ENCODE measurements at places on chromosomes 4 and X. TPM values are rescaled to one million over a fixed set of nuclear protein-coding genes. Genes with fewer than 3 reads are reported as not detected.
A peak's percentile ranks its signal among the peaks of the same experiment; 100 is the strongest.

Gene SMIM10
- total RNA-seq, result 0.35 TPM

Gene INPP4B
- total RNA-seq, result 46.9 TPM

DNA sequence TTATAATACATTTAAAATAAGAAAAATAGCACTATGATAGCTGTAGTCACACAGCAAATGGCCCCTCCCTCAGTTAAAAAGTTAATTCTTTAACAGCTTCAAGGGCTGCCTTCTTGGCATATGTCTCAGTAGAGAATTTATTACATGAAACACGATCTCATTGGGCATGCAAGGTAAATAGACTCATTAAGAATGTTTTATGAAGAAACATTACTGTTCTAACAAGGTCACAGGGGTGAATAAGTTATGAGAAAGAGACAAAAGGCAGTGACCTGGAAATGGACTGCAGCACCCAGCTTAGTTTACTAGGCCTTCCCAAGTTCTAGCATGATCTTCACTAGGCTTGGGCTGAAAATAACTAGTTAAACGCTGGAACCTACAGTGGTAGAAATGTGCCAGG lies 277.7 kb downstream of the NR3C2 start:
- H3K27ac ChIP-seq, result no peak overlapping the region
- no peaks in the 10 kb centered on the region for H3K36me3 ChIP-seq
- no peak overlapping the region for H3K4me3 ChIP-seq
- H3K4me1 ChIP-seq, result peaks cover under 1% of the 10 kb centered on the region
- no peak for DNase-seq

DNA sequence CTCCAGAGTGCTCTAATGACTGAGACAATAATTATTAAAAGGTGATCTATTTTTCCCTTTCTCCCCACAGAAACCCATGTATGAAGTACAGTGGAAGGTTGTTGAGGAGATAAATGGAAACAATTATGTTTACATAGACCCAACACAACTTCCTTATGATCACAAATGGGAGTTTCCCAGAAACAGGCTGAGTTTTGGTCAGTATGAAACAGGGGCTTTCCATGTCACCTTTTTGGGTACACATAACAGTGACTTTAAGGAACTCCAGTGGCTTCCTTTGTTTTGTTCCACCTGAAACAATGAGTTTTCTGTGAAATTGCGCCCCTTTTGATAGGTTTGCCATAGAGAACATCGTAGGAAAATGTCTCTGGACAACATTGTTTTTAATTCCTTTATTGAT lies 69.6 kb downstream of the KIT start:
- no peak overlapping the region for H3K27ac ChIP-seq
- no peak for DNase-seq
- H3K36me3 ChIP-seq, result no peaks in the 10 kb centered on the region
- H3K27me3 ChIP-seq, result no peaks in the 10 kb centered on the region

DNA sequence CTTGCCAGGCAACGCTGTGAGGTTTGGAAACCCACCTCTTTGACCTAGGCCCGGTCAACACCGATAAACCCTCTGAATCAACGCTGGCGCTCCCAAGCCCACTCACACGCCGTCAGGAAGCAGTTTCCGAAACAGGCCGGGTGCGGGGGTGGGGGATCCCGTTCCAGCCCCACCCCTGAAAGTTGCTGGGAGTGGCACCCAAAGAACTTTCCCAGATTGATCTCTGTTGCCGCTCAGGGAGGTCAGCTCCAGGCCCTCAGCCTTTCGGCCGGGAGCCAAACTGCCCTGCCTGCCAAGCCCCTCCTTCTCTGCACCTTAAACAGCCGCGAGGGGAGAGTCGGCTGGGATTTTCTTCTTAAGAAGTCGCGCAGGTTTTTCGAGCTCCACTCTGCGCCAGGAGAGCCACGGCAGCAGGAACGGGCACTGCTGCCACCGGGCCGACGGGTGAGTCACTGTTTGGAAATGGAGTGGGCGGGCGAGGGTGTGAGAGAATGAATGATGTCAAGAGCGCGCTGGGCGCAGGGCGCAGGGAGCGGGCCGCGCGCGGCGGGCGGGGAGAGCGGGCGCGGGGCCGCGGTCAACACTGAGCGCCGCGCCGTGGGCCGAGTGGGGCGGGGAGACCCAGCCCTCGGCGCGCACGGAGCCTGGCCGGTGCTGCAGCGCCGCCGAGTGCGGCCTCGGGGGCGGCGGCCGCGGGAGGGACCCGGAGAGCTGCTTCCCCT lies at the start of gene SGMS2:
SGMS2 (plus strand) TSS at position 583 of the 722 bp plus-strand sequence. CDS start 70,622 bp downstream, outside the sequence.
- H3K4me3 ChIP-seq, result peak within 1 kb of the TSS; percentile 75
- H3K27ac ChIP-seq, result no peak within 1 kb of the TSS
- no peaks in the 10 kb centered on the region for H3K36me3 ChIP-seq
- peaks cover 54% of the 10 kb centered on the region for H3K27me3 ChIP-seq
- DNase-seq, result peak; percentile 54
- H3K4me1 ChIP-seq, result peaks cover 14% of the 10 kb centered on the region

All from activated CD4-positive, alpha-beta memory T cell treated with anti-CD3 and anti-CD28 coated beads, Interleukin-2, amount 10 ng/mL, durations not matched to agents 7 days and 5 days (primary cell).